ENCODE measurements at places on chromosomes 2 and 18.

DNA sequence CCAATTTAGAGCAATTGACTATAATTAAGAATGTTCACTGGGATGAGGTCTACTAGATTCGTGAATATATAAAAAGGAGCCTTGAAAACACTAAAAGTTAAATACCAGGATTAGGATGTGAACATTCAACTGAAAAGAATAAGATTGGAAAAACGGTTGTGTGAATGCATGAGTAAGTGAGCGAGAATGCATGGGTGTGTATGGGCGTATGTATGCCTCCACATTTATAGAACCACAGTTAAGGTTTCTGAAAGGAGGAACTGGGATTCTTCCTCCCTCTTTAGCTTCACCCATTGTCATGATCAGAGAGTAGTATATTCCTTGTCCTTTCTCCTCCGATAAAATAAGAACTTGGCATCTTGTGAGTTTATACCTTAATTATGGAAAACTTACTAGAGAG lies 151.1 kb upstream of the UBE2E3 start:
- no peak for DNase-seq

GRCh38 chr2:155692856-155693255 lies 639.7 kb downstream of the NR4A2 start:
- DNase-seq = no peak

- DNase-seq = no peak
These were observed 37.6 kb downstream of the ZNF516 start for GRCh38 chr18:76457475-76457874.

GRCh38 chr2:205989271-205990071 lies 96.5 kb downstream of the INO80D start:
- no peak for DNase-seq

- no peak for DNase-seq
These were observed 56.1 kb downstream of the BCL2 start for GRCh38 chr18:63263444-63263843.

- DNase-seq = no peak
These were observed 54.9 kb downstream of the HNRNPLL start for GRCh38 chr2:38547791-38548190.

- peak; percentile 88 for DNase-seq
These were observed 7.2 kb upstream of the HNMT start for GRCh38 chr2:137957033-137957432.

DNA sequence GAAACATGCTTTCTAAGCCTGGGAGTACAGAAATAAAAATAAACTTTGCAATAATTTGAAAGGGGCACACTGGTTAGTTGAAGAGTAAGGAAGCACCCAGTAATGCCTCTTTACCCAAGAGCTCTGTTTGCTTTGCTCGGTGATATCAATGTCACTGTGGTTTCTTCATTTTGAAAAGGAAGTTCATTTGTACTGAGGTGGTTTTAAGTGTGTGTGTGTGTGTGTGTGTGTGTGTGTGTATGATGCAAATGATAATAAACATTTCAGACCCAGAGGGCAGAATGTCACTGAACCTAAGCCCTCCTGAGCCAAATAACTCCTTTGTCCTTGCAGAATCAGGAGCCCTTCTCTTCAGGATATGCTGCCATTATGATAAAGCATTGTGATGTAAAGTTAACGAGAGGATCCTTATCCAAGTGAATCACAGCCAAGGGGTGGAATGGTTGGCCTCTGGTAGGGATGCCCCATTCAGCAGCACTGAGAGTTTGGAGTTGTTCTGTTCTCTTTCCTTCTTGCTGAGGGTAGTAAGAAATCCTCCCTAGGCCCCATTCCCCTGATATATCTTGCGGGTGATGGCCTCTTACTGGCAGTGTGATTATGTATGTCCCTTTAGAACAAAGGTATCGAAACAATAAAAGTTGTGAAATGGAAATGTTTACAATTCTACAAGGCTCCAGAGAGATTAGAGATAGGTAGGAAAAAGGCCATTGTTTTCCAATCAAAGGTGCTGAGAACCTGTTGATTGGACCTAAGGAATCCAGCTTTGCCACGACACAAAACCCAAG lies 7.6 kb downstream of the ITGA6 start:
- no peak for DNase-seq

- no peak for DNase-seq
These were observed 70.3 kb downstream of the POLR1A start for GRCh38 chr2:86035376-86035882.

- no peak for DNase-seq
These were observed 15.6 kb downstream of the ILKAP start for GRCh38 chr2:238187618-238188548.

DNA sequence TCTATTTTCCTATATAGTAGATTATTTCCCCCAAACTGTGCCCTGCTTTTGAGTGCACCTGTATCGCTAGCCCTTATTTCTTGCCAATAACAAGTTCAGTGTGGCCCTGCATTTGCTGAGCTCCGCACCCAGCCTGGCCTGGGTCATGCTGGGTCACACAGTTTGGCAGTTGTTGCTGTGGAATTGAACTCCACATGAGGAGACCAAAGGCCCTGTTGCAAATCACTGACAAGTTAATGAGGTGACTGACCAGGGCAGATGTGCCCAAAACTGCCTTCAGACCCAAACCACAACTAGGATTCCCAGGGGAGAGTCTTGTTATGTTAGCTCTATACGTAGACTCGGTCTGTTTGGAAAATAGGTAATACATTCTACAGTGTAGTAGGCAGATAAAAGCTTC lies 31.0 kb downstream of the COL4A4 start:
- DNase-seq = no peak

DNA sequence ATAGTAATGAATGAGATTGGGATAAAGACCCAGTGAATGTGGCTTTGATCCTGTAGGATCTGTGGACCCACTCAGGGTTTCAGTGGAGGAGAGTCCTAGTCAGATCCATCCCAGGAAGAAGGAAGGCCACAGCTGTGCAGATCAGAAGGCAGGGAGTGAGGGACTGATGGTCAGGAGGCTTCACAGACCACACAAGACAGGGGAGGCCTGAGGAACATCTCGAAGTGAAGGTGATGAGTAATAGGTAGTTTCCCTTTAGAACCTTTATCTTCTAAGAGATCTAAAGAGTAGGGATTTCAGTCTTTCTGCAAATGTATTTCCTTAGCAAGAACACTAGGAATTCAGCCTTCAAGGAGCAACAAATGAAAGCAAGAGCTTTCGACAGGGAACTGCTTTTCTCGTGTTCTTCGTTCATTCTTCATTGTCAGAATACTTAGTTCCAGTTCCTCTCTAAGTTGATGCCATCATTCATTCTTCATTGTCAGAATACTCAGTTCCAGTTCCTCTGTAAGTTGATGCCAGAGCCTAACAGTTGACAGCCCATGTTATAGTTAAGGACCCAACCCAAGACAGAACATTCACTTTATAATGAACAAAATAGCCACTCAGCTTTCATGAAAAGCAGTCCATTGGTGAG lies 150.2 kb upstream of the EPAS1 start:
- no peak for DNase-seq

- DNase-seq = no peak
These were observed 96.7 kb downstream of the AP1S3 start for GRCh38 chr2:223740679-223741078.

DNA sequence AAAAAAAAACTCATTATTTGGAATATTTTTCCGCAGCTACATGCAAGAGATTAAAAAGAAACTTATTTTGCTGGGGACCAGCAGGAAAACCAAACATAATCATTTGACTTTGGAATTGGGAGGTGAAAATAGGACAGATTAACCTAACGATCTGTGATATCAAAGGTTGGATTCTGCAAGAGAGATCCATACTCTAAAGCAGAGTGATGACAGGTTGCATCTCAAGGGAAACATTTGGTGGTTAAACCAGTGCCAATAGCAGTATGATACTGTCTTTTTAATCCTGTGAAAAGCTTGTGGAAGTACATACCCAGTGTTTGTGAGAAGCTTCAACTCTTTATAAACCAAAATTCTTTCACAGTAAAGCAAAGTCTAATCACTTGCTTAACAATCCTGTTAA lies 5.3 kb upstream of the IKZF2 start:
- DNase-seq = no peak

GRCh38 chr2:174939046-174939445 lies 66.1 kb downstream of the CHN1 start:
- no peak for DNase-seq

- DNase-seq = no peak
These were observed 4.9 kb upstream of the CHN1 start for GRCh38 chr2:175009917-175010621.

- DNase-seq = no peak
These were observed 601 bp downstream of the PROKR1 start for GRCh38 chr2:68643874-68644485.

GRCh38 chr18:67280486-67281242 lies 235.9 kb downstream of the DSEL start:
- DNase-seq = no peak

DNA sequence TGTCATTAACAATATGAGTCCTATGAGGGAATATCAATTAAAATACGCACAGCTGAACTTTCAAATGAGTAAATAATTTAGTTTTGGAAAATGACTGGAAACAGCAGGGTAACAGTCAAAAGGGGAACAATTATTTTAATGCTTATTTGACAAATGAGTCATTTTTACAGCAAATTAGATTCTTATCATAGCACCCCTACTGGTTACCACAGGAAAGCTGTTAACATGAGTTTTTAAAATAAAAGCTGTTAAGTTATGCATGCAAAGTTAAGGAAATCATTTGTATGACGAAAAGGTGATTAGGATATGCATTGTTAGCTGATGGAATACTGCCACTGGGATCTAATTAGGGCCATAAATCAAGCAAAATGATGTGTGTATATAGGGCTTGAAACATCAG lies 435.1 kb upstream of the MEIS1 start:
- no peak for DNase-seq

- no peak for DNase-seq
These were observed 224.1 kb upstream of the DPP10 start for GRCh38 chr2:114218383-114218782.

DNA sequence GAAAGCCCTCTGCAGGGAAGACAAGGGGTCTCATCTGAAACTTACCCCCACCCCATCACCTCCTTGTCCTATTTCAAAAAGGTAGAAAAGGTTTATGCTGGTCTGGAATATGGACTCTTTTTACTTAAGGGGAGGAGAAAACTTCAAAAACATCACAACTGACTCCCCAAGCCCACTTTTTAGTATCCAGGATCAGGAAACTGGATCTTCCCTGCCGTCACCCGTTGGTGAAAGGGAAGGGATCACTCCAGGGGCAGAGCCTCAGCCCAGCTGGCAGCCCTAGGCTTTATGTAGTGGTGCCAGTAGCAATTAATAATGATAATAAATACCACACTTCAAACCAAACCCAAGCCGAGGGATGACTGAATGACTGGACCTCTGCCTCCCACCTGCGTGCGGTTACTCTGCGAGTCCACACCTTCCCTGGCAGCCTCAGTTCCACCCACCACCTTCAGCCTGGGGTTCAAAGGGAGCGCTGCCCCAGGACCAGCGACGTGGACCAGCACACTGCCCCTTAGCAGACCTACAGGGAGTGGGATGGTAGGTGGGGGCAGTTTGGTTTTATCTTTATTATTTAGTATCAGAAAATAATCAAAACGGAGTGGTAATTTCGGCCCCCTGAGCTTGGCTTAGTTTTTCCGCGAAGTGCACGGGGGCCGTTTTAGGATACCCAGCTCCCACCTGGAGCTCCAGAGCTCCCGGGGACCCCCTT lies 4.9 kb upstream of the GATA6 start:
- DNase-seq = no peak

GRCh38 chr2:74555610-74556103 lies 1.1 kb downstream of the DOK1 start:
- DNase-seq = no peak

- no peak for DNase-seq
These were observed 545.4 kb upstream of the ZEB2 start for GRCh38 chr2:145065342-145065741.

- no peak for DNase-seq
These were observed 33.8 kb upstream of the DNMT3A start for GRCh38 chr2:25375371-25375988.

GRCh38 chr2:36362291-36362690 lies 6.7 kb downstream of the CRIM1 start:
- no peak for DNase-seq

DNA sequence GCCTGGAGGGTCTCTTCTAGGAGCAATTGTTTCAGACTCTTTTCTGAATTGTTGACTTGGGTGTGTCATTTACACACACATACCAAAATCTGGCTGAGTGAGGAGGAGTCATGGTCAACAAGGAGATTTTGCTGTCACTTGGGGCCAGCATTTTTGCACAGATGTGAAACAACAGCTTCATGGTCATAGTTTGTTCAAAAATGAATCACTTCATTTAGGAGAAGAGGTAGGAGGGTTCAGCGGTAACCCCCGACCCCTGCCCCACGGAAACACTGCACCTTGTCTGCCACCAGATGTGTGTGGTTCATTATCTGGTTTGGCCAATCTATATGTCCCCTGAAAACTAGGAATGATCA lies 42.2 kb downstream of the LBH start:
- no peak for DNase-seq

GRCh38 chr18:45250479-45250878 lies 364.8 kb upstream of the SLC14A2 start:
- DNase-seq = no peak

DNA sequence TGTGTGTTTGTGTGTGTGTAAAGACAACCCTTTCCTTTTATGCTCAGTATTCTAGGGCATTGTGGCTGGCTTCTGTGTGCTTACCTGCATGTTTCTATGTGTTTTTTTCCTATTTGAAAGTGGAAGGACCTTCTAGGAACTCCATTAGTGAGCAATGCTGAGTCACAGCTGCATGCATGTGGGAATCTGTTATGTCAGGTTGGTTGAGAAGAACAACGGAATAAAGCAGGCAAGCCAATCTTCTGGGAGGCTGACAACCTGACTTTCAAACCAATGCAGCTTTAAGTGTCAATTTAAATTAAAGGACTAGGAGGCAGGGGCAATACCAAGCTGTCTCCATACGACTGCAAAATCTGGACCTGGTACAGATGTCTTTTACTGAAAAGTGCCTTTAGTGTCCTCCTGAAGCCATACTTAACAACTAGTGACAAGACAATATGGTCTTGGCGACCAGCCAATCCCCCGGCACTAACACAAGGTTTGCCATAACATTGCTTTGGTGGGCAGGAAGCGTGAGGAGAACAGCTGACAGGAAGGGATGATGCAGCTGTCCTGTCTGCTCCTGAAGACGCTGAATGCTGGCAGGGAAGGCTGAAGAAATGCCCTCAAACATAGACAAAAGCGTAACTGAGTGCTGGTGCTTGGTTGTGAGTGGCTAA lies 514.7 kb upstream of the CDH7 start:
- no peak for DNase-seq

DNA sequence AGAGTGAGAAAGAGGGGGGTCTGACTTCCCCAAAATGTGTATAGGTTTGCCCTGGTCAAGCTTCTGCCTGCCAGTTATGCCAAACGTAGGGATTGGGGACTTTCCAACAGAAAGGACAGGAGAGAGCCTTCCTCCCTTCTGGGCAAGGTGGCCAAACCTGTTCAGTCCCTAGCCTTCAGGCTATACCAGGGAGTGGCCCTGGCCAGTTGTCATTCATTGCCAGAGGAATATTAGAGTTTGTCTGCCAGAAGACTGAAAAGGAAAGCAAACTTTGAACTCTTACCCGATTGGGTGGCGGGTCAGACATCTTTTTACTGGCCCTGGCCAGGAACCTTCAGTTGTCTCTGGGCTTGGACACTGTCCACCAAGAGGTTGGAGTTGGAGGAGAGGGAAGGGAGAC lies 22.1 kb downstream of the RAB3GAP1 start:
- DNase-seq = no peak

- DNase-seq = no peak
These were observed 1085.8 kb downstream of the TDRD15 start for GRCh38 chr2:22209545-22209944.
